NCI-H226 (cell line): ENCODE measurements at places on chromosomes 3 and 15.

DNA sequence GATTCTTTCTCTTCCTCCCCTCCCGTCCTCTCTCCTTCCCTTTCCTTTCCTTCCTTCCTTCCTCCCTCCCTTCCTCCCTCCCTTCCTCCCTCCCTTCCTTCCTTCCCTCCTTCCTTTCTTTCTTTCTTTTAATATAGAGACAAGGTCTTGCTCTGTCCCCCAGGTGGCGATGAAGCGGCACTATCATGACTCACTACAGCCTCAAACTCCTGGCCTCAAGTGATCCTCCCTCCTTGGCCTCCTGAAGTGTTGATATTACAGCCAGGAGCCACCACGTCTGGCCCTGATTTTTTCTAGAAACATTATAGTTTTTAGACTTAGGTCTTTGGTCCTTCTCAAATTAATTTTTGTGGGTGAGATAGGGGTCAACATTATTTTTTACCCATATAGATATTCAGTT is 15.5 kb downstream of the GRM2 start:
- DNase-seq = no peak

DNA sequence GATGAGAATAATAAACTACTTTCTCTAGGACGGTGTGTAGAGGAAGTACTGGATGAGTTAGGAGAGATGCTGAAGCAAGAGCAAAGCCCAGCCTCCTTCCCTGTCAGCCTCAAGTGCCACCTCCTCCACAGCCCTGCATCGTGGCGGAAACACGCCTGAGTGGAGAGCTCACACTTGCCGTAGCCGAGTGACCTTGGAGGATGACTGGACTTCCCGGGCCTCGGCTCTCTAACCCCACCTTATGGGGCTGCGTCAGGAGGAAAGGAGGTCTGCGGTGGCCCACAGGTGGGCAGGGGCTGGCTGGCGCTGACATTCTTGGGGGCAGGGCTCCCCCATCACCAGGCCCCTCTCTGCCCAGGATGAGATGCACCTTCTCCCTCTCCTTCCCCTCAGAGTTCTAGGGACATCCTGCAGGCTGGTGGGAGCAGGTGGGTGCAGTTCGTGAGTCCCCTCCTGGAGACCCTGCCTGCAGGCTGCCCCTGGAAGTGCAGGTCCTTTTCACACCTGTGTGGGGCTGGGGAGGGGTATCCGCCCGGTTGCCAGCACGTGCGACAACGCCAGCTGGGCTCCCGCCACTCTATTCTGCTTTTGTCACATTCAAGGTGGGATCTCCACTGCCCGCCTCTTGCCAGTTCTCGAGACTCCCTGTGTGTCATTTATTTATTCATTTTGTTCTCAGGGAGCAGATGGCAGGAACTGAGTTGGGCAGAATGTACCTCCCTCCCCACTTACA is 175.2 kb downstream of the MEGF11 start:
- DNase-seq = no peak

DNA sequence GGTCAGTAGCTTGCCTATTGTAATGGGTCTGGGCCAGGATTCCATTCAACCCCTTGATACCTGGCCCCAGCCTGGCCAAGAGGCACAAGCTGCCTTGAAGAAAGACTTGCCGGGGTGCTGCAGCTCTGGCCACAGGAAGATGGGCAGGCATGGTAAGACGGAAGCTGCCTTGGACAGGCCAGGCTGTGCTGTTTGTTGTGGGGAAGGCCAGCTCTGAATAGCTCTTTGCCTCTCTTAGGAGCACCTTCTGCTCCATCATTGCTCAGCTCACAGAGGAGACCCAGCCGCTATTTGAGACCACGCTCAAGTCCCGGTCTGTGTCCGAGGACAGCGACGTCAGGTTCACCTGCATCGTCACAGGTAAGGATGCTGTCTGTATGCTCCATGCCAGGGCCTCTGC is 10.1 kb downstream of the ALPK3 start:
- no peak for DNase-seq

DNA sequence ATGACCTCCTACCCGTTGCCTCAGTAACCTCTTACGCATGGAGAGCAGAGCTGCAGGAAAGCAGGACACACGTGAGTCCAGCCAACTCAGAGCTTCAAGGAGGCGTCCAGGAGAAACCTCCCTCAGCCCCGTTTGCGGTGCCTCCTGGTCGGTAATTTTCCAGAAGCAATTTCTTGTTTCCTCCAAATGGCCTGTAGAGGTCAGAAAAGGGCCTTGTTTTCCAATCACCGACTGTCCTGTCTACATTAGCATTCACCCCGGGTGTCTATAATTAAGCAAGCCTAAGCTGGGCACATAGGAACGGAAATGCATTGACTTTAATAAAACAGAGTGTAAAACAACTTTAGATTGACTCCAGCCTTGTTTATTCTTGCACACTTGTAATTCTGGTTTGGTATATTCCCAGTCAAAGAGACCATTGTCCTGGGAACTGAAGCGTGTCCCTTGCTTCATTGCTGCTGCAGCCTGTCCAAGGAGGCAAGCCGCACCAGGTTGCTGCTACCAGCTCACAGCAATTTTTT is 836.2 kb downstream of the AGBL1 start:
- DNase-seq = peak; percentile 56

GRCh38 chr3:16825617-16826204 is 59.0 kb upstream of the PLCL2 start:
- DNase-seq = no peak

GRCh38 chr3:67311440-67311839 is 313.3 kb downstream of the KBTBD8 start:
- no peak for DNase-seq

DNA sequence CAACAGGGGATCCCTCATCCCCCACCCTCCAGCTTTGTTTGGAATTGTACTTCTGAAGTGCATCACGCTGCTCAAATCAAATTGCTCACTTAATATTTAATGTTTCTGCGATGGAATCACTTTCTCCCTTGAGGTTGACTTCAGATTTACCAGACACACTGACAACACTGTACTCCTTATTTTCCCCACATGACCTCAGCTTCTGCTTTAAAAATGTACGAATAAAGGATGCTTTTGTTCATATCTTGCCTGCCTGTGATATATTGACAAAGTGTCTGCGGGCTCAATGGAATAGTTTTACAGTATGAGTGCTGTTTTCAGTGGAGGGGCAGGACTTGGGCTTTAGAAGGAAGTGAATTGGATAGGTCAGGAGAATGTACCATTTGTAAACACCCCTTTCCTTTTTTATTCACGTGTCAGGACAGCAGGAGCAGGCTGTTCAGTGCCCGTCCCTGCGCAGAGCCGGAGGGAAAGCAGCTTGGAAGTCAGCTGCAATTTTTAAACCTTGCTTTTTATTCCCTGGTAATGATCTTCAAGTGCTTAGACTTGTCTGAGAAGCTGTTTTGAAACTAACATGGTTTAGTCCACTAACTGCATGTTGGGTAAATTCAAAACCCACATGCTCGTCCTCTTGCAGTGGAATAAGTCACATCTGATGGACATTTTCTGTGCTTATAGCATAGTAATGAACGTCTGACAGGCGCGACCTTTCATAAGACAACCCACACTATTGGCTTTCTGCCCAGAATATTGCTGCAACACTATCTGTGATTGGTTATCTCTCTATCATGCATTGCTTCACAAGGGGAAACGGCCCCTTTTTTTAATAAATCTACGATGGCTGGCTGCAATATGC is 29.9 kb downstream of the MBNL1 start:
- peak; percentile 88 for DNase-seq

DNA sequence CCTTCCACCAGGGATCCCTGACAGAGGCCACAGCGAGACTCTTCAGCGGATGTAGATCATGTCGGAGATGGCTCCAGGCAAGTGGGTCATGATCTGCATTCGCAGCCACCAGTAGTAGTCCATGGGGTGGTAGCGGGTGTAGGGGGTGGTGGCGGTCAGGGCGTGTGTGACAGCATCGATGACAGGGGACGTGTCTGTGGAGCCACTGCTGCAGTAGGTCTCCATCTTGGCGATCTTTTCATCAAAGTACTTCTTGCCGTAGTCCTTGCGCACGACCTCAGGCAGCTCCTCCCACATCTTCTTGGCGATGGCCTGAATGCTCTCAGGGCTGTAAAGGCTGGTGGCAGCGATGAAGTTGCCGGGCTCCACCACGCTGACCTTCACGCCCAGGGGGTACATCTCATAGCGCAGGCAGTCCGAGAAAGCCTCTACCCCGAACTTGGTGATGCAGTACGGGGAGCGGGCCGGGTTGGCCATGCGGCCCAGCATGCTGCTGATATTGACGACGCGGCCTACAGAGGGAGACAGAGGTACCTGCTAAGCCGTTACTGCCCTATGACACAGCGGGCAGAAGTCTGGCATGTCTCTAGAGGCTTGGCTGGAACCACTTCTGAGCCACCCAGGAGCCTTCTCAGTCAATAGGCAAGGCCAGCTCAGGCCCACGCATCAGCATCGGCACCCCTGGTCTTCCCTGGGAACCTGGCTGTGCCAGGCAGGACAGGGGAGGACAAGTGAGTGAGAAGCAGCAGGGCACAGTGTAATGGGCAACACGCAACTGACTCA is 43.7 kb downstream of the BDH1 start:
- DNase-seq = no peak

DNA sequence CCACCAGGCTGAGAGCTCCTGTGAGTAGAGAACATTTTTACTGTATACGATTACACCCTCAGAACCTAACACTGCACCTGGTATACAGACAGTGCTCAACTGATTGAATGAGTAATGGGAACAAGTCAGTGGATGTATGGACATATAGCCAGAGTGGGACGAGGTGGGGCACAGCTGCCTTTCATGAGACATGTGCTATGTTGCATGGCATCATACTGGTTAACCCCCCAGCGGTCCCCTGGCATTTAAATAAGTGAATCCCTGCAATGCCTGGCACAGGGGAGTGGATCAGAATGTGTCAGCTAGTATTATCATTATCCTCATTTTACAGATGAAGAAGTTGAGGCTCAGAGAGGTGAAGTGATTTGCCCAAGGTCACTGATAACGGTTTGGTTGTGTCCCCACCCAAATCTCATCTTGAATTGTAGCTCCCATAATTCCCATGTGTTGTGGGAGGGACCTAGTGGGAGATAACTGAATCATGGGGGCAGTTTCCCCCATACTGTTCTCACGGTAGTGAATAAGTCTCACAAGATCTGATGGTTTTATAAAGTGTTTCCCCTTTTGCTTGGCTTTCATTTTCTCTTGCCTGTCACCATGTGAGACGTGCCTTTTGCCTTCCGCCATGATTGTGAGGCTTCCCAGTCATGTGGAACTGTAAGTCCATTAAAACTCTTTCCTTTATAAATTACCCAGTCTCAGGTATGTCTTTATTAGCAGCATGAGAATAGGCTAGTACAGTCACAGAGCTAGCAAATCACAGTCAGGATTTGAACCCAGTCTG is 56.0 kb upstream of the ATP2B2 start:
- no peak for DNase-seq

- DNase-seq = no peak
Measured at GRCh38 chr3:134406331-134407238, 32.3 kb upstream of the AMOTL2 start.

- no peak for DNase-seq
Measured at GRCh38 chr15:44719293-44719999, 8.1 kb downstream of the B2M start.

DNA sequence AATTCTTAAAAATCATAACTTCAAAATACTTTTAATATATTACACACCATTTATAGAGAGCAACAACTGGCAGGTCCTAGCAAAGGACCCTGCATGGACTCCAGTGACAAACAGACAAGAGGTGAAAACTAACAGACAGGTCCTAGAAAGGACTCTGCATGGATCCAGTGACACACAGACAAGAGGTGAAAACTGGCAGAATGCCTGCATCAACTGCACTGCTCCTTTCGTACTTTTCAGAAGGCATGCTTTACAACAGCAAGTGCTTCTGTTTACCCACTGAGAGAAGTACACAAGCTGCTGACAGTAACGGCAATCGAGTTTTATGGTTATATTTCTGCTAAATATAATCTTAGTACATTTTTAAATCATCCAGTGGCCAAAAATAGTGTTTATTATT is 24.3 kb upstream of the GP5 start:
- no peak for DNase-seq

- DNase-seq = peak; percentile 99
Measured at GRCh38 chr15:80588801-80589200, 106.3 kb upstream of the ABHD17C start.

DNA sequence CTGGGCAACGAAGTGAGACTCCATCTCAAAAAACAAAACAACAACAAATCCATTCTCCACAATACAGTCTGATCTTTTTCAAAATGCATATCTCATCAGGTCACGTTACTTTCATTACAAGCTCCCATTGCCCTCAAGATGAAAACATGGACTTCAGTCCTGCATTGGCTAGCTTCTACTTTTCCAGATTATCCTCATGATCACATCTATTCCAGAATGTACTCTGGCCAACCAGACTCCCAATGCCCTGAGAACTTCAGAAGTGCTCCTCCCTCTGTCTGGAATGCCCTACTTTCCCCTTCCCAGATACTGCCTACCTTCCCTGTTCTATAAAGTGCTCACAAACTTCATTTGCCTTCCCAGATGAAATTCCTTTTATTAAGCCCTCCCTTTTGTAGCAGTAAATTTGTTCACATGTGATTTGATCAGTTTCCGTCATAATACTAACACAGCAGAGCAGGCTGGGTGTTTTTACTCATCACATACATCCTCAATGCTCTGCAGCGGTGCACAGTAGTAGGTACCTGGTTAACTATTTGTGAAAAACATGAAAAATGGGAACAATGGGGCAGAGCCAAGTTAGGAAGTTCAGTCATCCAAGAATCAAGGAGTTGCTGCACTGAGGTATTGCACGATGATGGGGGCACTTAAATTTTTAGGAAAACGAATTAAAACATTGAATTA is 5.3 kb downstream of the RPL22L1 start:
- DNase-seq = no peak

- peak; percentile 16 for DNase-seq
Measured at GRCh38 chr15:60381148-60381788, 16.5 kb downstream of the ANXA2 start.

GRCh38 chr15:84761607-84762131 is 13.3 kb downstream of the ZNF592 start:
- DNase-seq = peak; percentile 17

GRCh38 chr3:42880601-42881451 is 5.1 kb upstream of the CYP8B1 start:
- DNase-seq = peak; percentile 64

DNA sequence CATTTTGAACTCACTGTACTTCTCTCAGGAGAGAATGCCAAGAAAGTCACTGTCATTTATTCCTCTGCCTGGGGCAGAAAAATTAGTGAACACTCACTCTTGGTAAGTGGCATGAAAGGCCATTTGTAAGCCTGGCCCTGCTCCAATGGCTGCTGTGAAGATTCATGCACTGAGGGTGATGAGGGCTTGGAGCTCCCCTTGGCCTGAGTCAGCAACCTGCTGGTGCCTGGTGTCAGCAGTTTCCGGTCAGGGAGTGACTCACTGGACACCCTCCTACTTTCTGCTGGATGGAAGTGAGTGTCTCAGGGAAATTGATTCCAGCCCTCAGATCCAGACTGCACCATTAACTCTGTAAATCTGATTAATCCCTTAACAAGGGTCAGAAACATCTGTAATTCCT is 37.6 kb downstream of the TRA2B start:
- peak; percentile 97 for DNase-seq

GRCh38 chr3:79766496-79767193 is 1.2 kb downstream of the ROBO1 start:
- DNase-seq = no peak

DNA sequence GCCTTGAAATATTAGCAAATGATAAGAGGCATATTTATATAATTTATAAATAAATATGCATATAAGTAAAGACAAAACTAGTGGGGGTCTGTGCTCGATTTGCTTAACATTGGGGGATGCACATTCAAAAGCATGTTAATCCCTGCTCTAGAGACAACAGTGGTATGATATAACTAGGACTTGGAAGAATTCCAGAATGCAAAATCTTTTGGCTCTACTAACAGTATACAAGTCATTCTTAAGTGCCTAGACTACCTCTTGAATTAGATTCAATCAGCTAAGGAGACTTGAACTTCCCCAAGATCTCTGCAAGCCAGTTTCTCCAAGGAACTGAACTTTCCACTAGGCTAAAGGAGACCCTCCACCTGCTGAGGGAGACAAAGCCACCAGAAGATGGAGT is 282.7 kb upstream of the RORA start:
- no peak for DNase-seq
